Stimulated activated CD4-positive, alpha-beta T cell treated with anti-CD3 and anti-CD28 coated beads, Interleukin-2, amount 100 ng/mL, for 24 hours (primary cell): ENCODE measurements at places on chromosomes 16 and 17.

DNA sequence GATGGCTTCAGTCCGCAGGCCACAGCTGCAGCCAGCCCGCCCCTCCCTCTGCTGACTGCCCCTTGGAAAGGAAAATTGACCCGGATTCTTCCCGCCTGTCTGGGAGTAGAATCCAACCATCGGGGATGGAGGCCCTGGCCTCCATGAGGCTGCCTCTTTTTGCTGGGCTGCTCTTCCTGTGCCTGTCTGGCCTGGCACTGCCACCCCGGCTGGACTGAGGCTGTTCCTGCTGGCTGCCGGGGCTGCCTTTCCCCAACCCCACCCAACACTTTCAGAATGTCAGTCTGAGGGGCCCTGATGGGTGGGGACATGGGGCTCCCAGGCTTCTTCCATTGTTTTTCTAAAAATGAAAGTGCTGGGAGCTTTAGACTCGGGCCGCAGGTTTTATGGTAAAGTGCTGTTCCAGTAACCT lies 7.3 kb downstream of the BAHCC1 start:
- DNase-seq: no peak

DNA sequence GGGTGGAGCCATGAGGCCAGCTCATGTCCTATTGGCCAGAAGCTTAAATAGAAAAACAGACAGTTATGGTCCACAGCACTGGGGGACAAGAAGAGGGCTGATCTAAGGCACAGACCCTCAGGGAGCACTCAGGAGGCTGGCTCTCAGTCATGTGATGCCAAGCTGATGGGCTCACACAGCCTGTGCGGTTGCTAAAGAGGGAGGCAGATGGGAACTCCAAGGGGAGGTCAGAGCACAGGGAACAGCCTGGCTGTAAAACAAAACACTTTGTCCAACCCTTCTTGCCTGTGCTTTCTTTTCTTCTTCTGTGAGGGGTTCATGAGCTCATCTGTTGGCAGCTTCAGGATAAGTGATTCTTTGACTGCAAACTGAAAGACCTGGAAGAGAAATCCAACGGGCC lies 27.2 kb downstream of the CNTNAP1 start:
- no peak for DNase-seq

- no peak for DNase-seq
These were observed 3.8 kb downstream of the MRPL12 start for GRCh38 chr17:81706757-81707624.

DNA sequence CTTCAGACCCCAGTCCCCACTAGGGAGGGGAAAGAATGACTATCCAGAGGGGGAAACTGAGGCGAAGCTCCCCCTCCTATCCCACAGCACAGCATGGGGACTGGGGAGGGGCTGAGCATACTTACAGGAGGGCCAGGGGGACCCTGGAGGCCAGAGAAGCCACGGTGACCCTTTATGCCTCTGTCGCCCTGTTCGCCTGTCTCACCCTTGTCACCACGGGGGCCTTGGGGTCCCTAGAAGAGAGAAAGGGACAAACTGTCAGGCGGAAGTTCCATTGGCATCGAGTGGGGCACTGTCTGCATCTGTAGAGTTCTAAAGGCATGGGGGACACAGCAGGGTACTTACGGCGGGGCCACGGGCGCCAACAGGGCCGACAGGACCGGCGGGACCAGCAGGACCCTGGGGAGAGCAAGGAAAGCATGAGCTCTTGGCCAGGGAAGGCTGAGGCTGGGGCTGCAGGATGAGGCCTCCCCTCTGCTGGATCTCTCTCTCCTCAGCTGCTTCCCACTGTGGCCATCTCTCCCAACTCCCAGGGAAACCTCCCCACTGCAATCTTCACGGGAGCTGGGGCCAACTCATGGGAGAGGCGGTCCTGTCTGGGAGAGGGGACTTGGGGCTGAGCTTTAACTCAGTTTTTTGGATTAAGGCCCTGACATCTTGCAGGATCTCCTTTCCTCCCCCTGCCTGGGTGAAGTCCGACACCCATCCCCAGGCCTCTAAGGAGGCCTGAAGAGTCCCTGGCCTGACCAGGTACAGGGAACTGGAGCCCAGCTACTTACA lies 13.5 kb downstream of the COL1A1 start:
- no peak for DNase-seq

GRCh38 chr16:87849419-87850008 lies 19.8 kb downstream of the SLC7A5 start:
- no peak for DNase-seq

DNA sequence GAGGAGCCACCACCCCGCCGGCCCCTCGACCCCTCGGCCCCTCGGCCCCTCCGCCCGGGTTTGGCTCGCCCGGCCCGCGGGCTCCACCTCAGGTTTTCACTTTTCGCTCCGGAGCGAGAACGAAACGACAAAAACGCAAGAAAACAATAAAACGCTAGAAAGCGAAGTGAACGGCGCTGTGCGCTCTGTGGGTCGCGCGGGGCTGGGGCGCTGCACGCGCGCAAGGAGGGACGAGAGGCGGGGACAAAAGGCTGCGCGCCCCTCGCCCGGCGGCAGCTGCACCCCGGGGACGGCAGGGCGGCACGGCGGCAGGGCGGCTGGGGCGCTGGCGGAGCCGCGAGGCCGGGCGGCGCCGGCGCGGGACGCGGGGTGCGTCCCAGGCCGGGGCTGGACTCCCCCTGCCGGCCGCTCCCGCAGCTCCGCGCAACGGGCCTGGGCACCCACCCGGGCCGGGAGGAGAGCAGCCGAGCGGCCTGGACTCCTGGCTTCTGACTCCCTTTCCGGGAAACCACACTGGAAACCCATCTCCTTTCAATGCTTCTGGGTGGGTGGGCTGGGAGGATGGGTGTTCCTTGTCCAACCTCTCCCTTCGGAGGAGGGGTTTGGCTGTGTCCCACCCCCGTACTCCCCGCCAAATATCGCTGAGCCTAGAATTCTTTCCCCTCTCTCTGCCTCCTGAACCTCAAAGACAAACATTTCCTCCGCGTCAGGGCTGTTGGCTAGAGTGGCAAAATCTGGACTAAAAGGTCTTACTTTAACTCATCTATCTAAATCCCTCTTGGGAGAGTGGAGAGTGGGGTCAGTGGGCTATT lies 9.9 kb downstream of the TBX2 start:
- no peak for DNase-seq

GRCh38 chr17:1108765-1109605 lies 70.8 kb downstream of the ABR start:
- peak; percentile 62 for DNase-seq

DNA sequence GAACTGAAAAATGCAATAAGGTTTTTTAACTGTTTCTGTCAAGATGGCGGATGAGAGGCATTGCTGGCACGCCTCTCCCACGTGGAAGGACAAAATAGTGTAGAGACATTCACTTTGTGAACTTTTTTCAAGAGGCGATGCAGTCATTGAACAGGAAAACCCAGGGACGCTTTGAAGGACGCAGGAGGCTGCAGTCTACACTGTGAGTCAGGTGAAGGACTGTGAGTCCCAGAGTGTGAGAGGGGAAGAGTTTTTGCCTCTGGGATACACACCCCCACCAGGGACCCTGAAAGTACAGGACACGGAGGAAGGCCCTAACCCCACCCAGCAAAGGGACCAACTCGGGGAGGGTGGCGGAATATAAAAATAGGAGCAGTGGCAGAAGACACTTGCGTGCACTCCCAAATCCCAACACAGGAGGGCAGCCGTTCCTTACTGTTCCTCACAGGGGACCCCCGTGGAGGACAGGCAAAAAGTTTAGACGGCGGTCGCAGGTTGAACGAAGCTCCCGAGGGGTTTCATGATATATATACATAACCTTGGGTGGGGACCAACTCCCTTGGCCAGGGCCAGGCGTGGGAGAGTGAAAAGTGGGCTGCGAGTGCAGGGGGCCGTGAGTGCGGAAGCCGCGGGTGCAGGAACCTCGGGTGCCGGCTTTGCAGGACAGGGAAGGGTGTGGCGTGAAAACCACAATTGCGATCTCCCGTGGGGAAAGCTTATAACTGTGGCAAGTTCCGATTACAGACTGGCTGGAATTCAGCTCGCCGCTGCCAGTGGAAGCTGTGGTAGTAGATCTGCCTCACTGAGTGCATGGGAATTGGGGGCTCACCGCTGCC lies 82.0 kb upstream of the ALOX12 start:
- peak; percentile 84 for DNase-seq

DNA sequence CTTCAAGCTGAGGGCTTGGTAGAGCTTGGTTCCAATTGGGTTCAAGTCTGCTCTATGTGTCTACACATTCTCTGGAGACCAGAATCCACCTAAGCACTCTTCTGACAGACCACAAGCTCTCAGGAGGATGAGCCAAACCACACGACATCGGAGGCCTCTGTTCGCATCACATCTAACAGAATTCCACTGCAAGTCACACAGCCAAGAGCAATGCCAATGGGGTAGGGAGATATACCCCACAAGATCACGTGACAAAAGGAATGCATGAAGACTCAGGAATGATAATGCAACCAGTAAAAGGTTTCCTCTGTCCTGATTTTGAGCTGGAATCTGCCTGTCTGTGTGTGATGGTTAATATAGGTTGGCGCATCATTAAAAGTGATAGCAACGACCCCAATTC lies 46.6 kb upstream of the RPL38 start:
- no peak for DNase-seq

DNA sequence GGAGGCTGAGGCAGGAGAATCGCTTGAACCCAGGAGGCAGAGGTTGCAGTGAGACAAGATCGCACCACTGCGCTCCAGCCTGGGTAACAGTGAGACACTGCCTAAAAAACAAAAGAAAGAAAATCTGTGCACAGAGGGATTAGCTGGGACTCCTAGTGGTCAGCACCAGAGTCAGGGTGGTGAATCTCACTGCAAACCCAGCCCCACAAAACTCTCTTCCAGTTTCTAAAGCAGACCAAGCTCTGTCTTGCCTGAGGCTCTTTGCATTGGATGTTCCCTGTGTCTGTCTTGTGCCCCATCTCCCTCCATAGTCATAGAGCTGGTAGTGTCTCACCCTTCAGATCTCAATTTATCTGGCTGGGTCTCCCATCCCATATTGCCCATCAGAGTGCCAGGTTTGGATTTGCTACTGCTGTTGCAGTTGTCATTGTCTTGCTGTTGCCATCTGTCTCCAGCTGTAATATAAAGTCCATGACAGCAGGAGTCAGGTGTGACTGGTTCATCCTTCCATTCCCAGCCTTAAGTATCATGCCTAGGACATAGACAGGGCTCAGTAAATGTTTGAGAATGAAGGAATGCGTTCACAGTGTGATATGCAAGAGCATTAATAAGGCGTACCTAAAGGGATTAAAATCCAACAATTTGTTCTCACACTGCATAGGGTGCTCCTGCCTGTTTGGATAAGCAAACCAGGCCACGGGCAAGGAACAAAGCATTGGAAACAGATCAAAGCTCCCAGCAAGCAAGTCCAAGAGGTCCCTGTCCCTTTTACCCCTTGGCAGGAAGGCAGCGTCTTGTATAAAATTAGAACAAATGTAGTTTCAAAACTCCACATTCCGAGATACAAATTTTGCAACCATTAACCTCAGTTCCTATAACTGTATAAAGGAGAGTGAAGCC lies 614.6 kb upstream of the CDH5 start:
- DNase-seq: no peak

GRCh38 chr16:3170440-3171180 lies 17.4 kb upstream of the OR1F1 start:
- no peak for DNase-seq

DNA sequence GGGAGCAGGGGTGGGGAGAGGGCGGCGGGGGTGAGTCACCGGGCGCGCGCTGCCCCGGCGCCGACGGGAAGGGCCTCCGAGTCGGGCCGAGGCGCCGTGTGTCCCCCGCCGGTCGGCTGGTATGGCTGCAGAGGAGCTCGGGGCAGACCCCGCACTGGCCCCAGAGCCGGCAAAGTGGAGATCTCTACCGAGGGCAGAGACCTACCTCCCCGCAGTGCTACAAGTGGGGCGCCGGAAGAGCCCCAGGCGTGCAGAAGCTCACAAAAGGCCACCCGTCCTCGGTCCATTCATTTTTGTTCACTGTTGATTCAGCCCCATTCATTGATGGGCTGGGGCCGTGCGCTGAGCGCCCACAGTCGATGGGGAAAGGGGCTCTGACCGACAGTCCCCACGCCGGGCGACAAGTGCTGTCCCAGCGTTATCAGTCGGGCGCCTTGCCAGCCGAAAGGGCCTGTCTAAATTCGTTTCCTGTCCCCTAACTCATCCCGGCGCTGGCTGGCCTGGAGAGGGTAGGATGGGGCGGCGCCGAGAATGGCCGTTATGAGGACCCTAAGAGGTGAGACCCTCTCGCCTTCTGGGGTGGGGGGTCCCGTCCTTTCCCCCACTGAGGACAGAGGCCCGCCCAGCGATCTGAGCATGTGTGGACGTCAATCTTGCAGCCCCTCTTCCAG lies 709 bp upstream of the ENO3 start:
- DNase-seq: peak; percentile 49

GRCh38 chr17:573036-573435 lies 141.6 kb downstream of the VPS53 start:
- DNase-seq: no peak

DNA sequence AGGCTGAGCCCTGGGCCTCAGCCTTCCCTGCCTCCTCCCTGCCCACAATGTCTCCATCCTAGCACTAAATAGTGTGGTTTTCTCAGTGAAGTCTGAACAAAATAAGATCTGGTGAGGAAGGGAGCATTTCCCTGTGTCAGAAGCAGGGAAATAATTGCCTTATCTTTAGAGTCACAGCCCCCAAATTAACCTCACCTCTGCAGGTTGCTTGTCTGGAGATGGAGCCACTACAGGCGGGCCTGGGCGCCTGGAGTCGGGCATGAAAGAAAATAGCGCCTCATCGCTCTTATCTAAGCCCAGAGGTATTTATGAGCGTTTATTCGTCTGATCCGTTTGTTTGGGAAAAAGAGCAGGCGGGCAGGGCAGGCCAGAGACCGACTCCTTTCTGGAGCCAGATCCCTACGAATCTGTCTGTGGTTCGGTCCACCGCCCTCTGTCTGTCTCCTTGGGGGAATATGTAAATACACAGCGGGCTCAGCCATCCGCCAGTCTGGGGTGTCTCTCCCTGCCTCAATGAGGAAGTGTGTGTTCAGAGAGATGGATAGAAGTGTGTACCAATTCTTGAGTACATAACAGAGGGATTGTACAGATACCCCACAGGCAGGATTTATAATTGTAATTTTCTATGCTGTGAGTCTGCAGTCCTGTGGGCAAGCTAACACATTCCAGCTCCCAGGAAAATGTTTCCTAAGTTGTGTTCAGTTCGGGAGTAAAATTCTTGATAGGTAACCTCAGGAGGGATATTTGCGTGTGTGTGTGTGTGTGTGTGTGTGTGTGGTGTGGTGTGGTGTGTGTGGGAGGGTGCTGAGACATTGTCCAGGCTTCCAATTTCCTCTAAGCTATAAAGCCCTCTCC lies 4.3 kb downstream of the HOXB6 start:
- no peak for DNase-seq

DNA sequence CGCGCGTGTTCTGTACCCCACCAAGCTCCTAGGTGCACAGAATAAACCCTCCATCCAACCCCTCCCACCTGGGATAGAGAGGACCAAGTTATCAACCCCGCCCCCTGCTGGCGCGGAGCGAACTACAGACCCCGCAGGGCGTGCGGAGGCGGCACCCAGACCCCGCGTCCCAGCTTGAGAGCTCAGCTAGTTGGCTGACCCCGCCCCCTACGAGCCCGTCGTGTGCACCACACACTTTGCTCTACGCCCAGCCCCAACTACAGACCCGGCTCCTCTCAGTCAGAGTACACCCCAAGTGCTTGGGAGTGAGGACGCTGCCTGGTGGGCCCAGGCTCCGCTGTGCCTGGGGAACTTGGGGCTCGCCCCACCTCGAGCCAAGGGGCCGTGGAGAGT lies 1.5 kb downstream of the GRIN2A start:
- DNase-seq: peak; percentile 58

- DNase-seq: no peak
These were observed 454.5 kb downstream of the CDH11 start for GRCh38 chr16:64667334-64667877.
